ENCODE measurements at places on chromosomes 1 and 21.

- DNase-seq: no peak
Measured at GRCh38 chr1:67170751-67171573, 4.7 kb downstream of the IL23R start.

DNA sequence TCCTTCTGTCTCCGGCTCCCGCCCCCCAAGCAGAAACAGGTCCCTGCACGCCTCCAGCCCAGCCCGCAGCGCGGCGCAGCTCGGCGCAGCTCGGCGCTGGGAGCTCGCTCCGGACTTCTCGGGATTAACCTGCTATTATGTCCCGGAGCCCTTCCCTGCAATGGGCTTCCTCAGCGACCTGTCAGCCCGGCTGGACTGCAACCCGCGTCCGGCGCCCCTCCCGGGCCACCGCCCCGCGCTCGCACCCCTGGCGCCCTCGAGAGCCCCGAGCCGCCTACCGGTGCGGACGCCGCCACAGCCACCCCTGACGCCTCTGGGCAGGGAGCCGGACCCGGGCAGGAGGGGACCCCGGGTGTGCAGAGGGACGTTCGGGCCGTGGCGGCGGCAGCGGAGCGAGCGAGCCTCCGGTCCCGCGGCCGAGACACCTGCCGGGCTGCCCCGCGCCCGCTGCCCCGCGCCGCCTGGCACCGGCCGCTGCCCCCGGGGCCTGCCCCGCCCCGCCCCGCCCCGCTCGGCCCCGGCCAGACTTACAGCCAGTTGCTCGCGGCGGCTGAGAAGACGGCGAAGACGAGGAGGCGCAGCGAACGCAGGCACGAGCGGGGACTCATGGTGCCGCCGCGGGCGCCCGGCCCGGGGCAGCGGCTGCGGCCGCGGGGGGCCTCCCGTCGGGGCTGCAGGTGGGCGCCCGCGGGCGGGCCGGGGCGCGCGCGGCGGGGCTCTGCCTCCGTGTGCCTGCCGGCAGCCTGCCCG lies 407 bp downstream of the WNT4 start:
- DNase-seq: no peak

DNA sequence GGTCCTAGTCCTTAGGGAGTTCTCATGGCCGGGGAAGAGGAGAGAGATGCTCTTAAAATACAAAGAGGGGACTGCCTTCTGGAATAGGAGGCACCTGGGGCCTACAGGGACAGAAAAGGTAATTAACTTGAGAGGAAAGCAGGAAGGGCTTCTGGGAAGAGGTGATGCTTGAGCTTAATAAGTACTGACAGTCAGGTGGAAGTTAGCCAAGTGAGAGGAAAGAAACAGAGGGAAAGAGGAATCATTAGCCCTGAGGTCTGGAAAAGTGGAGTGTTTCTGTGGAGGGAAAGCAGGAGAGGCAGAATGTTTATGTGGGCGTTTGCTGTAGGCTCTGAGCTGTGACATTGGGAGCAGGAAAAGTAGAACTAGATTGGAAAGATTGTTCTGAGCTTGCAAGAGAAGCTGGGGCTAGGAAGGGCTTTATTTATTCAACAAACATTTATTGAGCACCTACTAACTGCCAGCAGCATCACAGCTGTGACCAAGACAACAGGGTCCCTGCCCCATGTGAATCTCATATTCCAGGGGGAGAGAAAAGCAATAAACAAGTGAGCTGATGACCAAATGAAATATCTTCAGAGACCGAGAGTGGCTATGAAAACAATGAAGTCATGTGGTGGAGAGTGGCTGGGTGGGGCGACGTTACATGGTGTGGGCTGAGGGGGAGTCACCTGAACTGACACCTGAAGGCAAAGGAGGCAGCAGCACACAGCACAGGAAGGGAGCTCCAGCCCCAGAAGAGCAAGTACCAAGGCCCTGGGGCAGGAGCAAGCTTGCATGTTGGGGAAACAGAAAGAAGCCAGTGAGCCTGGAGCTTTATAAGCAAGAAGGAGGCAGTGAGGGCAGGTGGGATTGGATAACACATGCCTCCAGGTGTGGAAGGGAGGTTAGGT lies 4.4 kb upstream of the FNDC5 start:
- DNase-seq: no peak

DNA sequence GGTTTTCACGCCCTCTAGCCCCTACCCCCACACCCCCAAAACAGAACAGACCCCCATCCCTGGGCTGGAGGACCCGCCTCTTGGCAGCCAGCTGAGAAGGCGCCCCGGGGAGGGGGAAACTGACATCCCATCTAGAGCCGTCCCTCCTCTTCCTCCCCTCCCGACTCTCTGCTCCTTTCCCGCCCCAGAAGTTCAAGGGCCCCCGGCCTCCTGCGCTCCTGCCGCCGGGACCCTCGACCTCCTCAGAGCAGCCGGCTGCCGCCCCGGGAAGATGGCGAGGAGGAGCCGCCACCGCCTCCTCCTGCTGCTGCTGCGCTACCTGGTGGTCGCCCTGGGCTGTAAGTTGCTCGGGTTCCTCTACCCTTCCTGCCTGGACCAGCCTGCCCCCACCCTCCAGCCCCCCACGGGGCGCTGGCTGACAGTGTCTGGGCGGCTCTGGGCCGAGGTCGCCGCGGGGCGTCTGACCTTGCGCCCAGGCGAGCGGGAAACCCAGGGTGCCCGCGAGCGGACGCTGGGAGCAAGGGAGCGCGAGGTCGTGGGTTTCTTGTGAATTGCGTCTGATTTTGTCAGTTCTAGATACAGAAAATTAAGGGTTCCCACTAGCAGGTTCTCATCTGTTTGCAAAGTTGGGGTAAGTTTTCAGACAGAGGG lies 618 bp downstream of the JAM2 start:
- peak; percentile 83 for DNase-seq

- DNase-seq: peak; percentile 93
Measured at GRCh38 chr1:167819849-167820683, 93.9 kb downstream of the ADCY10 start.

- no peak for DNase-seq
Measured at GRCh38 chr1:10851024-10852013, 54.9 kb upstream of the CASZ1 start.

DNA sequence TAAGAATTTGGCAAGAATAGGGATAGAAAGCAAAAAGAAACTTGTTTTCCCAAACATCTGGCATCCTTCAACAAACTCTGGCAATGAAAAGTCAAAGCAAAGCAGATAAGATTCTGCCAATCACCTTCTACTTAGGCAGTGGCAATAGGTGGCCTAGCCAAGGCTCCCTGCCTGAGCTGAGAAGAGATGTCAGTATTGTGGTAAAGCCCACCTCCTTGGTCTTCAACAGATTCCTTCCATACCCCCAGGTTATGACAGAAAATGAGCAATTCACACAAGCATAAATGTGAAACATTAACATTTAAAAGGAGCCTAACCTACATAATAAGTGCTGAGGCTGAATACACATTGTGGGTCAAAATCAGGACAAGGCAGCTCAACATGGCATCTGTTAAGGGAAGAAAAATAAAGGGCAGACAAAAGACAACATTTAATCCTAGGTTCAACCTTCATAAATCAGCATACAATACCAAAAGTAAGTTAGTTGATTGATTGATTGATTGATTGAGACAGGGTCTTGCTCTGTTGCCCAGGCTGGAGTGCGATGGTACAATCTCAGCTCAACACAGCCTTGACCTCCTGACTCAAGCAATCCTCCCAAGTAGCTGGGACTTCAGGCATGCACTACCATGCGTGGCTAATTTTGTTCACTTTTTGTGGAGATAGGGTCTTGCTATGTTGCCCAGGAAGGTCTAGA lies 123.1 kb downstream of the AKT3 start:
- peak; percentile 34 for DNase-seq

GRCh38 chr1:108886292-108886691 lies 9.5 kb downstream of the GPSM2 start:
- DNase-seq: no peak

DNA sequence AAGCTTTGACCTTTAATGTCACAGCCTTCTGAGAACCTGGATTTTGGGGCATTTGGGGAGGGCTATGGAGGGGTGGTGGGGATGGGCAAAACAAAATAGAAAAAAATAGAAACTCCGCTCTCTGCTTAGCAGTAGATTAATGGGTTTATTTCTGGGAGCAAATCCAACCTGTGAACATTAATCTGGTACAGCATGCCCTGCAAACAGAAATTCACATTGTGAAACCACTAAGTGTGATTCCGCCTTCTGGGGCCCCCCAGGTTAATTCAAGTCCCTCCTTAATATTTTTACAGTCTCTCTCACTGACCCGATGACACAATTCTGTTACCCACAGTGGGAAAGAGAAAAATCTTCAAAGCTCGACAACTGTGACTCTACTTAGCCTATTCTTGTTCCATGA lies 76.4 kb downstream of the TIAM1 start:
- no peak for DNase-seq

GRCh38 chr1:117032681-117033539 lies 27.2 kb upstream of the TTF2 start:
- DNase-seq: no peak
